ENCODE measurements at places on chromosomes 1 and 21.

- peak; percentile 82 for DNase-seq
Measured at GRCh38 chr1:156627313-156627880, 8.2 kb downstream of the HAPLN2 start.

- peak; percentile 52 for DNase-seq
Measured at GRCh38 chr1:115041654-115042053, 12.0 kb downstream of the TSHB start.

- no peak for DNase-seq
Measured at GRCh38 chr1:56457756-56458375, 121.5 kb downstream of the PLPP3 start.

DNA sequence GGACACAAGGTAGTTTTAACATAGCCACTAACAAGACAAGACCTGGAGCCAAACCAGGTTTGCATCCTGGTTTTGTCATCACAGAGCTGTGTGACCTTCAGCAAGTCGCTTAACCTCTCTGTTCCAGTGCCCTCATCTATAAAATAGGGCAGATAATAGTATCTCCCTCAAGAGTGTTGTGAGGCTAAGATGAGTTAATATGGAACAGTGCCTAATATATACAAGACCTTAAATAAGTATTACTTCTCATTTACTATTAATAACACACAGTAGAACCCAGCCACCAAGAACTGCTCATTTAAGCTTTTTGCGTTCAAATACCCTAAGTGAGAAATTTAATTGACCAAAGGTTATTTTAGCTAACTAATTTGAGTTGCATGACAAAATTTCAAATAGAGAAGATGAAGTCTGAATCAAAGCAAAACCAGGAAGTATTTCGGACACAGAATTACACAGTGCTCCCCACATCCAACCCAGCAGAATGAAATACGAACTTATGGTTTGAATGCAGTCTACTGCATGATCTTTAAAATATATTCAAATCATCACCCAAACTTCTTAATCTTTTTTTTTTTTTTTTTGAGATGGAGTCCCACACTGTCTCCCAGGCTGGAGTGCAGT, 123.9 kb upstream of the KRTAP19-8 start:
- DNase-seq: no peak

- no peak for DNase-seq
Measured at GRCh38 chr1:30329263-30329753, 394.1 kb downstream of the MATN1 start.

- no peak for DNase-seq
Measured at GRCh38 chr21:35921471-35921870, 138.9 kb downstream of the SETD4 start.

GRCh38 chr1:8213136-8213535, 104.8 kb upstream of the SLC45A1 start:
- no peak for DNase-seq

GRCh38 chr21:33943293-33943692, 27.7 kb upstream of the ATP5PO start:
- no peak for DNase-seq

DNA sequence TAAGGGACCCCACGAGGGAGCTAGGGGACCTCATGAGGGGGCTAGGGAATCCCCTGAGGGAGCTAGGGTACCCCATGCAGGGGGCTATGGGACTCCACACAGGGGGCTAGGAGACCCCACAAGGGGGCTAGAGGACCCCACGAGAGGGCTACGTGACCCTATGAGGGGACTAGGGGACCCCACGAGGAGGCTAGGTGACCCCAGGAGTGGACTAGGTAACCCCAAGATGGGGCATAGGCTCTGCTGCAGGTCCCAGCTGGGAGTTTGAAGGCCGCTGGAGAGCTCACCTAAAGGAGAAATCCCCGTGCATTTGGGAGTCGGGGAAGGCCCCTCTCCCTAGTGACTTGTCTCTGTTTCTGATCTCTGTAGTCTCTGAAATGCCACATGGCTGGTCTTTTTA, 50.0 kb upstream of the DMRTB1 start:
- DNase-seq: no peak

DNA sequence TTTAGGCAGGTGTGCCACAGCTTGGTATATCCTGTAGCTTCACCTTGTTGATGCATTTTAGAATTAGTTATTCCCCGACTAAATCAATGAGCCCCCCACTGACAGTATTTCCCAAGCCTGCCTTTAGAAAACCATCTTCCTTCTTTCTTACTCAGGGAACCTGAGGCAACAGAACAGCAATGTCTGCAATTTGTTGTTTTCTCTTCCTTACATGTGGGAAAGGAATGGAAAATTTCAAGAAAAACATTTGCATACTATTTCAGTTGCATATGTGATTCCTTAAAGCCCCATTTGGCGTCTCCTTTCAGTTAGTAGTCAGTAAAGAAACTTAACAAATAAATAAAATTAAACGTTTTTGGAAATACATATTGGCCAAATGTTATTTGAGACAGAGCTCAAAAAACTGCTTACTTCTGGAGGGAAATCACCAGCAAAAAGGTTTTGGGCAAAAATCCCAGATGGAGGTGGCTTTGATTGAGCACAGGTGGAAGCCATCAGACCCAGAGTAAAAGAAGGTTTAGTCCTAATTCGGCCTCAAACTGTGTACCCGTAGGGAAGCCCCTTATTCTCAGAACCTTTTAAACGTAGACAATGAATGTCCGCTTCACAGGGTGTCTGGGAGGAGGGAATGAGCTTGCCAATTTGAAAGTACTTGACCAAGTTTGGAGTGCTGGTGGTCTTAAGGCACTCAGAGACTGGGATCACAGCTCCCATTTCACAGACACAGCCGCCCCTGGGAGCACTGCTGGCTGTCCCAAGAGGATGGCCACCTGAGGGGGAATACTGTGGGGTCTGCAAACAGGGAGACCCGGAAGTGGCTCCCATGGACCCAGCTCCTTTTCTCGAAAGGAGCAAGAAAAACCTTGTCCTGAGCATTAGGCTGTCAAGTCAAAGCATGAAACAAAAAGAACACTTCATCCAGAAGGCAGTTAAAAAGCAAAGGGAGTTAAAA, 9.4 kb downstream of the LHX4 start:
- no peak for DNase-seq

DNA sequence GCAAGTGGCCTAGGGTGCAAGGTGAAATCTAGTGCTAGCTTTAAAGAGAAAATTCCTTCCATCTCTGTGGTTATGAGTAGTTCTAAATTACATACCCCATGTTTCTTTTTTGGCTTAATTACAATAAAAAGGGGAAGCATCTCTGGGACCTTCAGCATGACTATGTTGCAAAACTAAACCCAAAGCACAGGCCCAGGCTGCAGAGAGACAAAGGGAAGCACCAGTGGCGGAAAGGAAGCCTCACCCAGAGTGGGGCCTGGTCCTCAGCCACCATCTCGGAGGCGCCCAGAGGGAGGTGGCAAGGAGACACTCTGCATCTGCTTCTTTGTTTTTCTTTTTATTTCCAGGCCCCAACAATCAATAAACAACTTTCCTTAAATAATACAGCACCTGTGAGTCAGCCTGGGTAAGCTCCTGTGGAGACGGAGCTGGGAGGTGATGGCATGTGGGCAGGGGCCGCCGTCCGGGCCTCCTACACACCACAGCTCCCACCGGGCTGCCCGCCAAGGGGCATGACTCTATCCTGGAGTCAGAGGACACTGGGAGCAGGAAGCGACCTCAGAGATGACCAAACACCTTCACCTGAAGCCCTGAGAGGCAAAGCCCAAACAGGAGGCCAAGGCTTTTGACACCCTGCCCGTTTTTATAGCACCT, 21.7 kb downstream of the ITPKB start:
- no peak for DNase-seq

DNA sequence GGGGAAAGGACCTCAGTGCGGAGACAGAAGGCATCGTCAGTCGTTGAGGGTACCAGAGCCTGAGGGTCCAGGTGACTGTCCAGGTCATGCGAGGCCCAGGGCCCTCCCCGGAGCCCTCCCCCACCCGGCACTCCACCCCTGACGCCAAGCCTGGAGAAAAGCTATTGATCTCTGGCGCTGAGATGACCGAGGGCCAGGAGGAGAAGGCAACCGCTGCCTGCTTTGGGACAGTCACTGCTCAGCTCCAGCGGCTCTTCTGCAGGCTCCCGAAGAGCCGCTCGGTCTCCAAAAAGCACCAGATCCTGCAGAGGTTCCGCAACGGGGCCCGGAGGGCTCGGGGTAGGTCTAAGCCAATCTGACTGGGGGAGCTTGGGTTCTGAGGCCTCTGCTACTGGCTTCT, 10.9 kb downstream of the RASSF5 start:
- DNase-seq: no peak

DNA sequence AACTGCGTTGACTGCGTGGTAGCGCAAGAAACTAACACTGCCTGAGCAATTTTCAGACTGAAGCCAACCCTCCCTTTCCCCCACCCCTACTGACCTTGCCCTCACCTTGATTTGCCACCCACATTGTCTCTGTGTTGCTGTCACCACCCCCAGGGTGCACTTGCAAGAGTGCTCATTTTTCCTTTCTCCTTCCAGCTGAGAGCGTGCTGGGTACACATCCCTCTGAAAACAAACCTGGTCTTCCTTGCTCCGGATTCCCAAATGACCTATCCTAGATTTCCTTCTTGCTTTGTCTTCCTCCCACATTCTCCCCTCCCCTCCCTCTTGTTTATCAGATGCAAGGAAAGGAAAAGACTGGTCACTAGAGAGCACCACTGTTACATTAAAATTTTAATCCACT, 24.2 kb downstream of the MPZ start:
- no peak for DNase-seq

DNA sequence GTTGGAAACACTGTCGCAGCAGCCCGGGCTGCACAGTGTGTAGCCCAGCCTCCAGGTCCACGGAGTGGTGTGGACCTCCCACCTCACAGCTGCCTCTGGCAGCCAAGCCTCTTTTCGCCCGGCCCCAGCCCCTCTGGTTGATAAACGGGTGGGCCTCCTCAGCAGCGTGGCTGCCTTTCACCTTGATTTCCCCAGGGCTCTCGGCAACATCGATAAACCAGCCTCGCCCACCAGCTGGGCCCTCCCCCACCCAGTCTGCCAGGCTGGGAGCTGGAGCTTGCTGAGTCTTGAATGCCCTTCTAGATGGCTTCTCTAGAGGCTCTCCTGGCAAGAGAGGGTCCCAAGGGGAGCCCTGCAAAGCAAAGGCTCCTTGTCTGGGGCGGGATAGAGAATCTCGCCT, 31.0 kb upstream of the LHX4 start:
- no peak for DNase-seq

DNA sequence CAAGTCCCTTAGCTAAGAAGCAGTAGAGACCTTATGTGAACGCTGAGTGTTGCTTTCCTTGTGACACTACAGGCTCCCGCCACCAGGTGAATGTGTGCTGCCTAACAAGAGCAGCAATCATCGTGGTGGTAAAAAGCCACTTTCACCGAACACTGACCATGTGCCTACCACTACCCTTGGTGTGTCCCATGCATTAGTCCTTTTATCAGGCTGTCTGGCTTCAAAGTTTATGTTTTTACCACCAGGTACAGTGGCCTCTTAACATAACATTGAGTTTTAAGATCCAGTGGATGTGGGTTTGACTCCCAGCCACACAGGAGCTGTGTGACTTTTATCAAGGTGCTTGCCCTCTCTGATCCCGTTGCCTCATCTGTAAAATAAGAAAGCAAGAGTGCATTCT, 1.7 kb downstream of the C1QB start:
- no peak for DNase-seq

DNA sequence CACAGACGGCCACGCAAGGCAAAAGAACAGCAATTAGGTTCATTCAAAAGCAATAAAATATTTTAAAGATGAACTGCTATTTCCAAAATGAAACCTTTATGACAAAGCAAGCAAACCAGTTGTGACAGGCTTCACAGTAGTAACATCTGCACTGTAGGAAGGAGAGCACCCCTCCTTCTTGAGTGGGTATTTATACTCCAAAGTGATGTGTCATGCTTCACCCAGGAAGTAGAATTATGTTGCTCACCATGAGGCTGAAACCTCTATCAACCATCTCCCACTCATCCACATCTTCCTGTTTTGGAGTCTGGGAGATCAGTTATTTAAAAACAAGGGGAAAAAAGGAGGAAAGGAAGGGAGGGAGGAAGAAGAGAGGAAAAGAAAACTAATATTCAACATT, 885 bp downstream of the OR2T10 start:
- no peak for DNase-seq

DNA sequence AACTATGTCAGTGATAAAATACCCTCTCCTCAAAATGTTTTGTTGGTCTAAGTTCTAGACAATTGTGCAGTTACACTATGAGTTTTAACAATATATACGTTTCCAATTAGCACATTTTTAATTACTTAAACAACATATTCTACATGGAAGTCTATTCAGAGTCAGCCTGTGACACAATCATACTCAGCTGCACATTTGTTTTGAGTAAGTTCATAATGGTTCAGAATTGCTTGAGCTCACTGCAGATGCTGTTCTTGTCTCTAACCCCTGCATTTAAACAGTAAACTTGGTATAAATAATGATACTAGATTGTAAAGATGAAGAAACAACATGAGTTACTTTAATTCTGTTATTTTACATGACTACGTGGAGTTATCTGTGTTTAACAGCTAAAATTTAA, 30.6 kb downstream of the CDKN2C start:
- no peak for DNase-seq

GRCh38 chr21:15282665-15283064, 217.9 kb upstream of the NRIP1 start:
- no peak for DNase-seq

DNA sequence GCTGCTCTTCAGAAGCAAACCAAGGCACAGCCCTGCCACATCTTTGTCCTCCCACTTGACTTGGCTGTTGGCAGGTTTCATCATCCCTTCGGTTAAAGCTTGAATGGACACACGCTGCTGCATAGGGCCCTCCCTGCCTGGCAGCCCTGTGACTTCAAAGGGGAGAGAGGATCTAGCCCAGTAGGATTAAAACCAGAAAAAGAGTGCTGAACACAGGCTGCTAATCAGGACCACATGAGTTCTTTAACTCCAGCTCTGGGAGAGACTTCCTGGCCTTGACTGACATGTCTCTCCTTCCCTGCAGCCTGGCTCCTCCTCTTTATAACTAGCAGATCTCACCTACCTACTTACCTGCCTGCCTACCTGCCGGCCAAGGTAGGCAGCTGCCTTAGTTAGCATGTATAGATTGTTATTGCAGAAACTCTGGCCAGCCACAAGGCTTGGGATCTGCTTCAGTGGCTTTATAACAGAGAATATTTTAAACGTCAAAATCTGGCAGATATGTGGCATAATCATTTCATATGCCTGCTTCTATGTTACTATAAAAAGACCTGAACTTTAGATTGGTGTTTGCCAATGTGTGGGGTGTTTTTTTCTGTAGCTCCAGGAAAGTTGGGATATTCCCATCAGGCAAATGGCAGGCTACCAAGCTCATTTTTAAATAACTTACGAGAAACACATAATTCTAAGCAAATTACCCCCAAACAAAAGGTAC, 49.4 kb downstream of the ERG start:
- DNase-seq: no peak

Data from NCI-H524 (cell line).